ENCODE measurements at places on chromosomes 6 and 20.

DNA sequence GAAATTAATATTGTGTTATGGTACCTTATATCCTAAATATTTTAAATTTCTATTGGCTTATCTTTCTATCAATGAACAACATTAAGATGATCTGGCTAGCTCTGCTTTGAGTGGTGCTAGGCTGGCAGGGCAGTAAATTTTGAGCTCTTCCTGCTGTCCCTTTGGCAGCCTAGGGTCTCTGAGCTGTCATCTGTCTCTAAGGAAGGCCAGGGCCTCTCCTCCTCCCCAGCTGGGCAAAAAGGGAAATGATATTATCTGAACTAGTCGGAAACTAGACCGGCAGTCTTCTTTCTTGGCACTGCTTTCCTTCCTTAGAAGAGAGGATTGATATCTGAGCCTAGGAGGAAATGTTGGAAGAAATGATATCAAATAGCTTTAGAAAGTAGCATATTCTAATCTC, 176.7 kb upstream of the BTBD3 start:
- DNase-seq, result no peak

- DNase-seq, result no peak
These were observed 36.6 kb upstream of the NFATC2 start for GRCh38 chr20:51579137-51579536.

DNA sequence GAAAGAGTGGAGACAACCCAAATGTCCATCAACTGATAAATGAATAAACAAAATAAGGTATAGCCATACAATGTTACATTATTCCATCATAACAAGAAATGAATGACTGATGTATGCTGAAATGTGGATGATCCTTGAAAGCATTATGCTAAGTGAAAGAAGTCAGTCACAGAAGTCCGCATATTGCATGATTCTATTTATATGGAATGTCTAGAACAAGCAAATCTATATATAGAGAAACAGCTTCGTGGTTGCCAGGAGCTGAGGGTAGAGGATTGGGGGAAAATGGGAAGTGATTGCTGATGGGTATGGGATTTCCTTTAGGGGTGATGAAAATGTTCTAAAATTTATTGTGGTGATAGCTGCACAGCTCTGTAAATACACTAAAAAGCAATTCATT, 196.8 kb downstream of the ATXN1 start:
- no peak for DNase-seq

GRCh38 chr6:32839356-32839755, 817 bp upstream of the TAP2 start:
- no peak for DNase-seq

- no peak for DNase-seq
These were observed 72.2 kb upstream of the PTCHD4 start for GRCh38 chr6:48183178-48183577.

GRCh38 chr6:15935661-15936060, 193.2 kb upstream of the MYLIP start:
- no peak for DNase-seq

DNA sequence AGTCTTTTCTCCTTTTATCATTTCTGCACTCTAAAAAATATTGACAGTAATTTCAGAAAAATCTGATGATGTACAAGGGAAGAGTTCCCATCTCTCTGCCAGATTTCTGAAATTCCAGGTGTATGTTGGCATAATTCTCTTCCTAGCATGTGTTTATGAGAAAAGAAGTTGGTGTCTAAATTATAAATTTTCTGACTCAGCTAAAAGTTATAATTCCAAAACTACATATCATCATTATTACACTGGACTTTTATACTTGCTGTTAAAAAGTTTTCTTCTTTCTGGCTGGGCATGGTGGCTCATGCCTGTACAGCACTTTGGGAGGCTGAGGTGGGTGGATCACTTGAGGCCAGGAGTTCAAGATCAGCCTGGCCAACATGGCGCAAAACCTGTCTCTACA, 135.7 kb upstream of the SAMD5 start:
- no peak for DNase-seq

GRCh38 chr6:168242111-168242939, 77.3 kb downstream of the DACT2 start:
- no peak for DNase-seq

DNA sequence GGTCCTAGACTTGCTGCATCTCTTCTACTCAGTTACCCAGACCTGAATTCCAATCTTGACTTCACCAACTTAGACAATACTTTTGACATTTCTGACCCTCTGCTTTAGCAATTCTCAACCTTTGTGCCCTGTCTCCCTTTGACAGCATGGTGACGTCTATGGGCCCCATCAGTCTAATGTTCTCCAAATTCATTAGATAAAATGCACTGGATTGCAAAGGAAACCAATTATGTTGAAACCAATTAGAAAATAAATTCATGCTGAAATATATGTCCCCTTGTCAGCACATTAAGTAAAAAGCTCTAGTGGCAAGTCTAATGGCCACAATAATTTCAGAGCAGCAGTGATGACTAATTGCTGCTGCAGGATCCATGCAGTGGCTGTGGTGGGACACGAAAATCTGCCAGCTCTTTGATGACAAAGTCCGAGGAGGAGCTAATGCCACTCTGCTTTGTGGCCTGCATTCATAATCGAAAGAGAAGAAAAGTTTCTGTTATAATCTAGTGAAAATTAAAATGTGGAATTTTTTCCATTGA, 64.0 kb downstream of the BFSP1 start:
- DNase-seq, result no peak

DNA sequence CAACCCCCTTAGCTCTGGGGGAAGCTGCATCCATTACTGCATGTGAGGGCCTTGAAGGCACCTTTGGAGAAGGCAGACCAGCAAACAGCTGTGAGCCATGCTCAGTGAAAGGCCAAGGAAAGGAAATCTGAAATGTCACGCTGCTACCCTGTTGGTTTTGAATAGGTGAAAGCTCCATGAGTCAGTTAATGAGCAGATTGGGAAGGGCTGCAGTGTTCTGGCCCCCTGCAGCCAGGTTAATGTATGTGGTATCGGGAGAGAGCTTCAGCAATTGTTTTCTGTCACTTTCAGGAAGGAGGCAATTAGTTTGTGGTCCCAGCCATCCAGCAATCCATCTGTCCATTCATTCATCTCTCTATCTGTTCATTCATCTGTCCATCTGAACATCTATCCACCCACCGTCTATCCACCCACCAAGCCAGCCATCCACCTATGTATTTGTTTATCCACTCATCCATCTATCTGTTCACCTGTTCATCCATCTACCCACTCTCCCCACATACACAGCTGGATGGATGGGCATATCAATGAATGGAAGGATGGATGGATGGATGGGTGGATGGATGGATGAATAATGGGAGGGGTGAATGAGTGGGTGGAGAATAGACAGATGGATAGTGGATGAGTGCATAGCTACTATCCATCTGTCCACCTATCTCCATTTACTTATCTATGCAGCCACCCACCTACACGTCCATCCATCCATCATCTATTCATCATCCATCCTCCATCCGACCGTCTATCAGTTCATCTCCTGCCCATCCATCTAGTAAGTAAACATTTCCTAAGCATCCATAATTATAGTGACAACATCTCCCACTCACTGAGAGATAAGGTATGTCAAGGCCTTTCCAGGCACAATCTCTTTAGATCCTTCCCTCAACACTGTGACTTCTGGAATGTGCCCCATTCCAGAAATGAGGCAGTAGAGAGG, 16.0 kb downstream of the PCK1 start:
- DNase-seq, result no peak

GRCh38 chr6:125245523-125246264, 56.1 kb downstream of the HDDC2 start:
- no peak for DNase-seq

DNA sequence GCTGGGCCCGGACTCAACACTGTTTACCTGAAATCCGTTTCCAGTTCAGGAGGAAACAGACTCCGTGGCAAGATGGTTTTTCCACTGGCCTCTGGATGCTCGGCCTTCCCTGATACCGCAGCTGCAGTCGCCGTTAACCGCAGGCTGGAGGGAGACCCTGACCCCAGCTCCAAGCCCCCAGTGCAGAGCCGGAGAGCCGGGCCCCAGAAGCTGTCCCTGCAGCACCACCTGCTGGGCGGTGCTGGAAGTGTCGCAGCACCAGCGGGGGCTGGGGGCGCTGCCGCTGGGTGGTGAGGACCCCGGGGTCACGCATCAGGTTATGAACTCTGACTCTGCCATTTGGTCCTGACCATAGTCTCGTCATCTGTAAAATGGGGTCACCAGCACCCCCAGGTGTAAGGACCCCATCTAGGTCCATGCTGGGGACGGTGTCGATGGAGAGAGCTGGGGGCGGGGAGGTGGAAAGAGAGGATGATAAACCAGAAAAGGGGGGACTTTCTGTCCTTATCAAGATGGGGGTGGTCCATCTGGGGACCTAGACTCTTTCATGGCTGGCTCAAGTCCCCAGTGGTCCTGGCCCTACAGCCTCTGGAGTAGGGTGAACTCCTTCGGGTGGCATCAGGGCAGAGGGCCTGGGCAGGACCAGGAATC, 20.8 kb upstream of the CHRNA4 start:
- DNase-seq, result peak; percentile 50

DNA sequence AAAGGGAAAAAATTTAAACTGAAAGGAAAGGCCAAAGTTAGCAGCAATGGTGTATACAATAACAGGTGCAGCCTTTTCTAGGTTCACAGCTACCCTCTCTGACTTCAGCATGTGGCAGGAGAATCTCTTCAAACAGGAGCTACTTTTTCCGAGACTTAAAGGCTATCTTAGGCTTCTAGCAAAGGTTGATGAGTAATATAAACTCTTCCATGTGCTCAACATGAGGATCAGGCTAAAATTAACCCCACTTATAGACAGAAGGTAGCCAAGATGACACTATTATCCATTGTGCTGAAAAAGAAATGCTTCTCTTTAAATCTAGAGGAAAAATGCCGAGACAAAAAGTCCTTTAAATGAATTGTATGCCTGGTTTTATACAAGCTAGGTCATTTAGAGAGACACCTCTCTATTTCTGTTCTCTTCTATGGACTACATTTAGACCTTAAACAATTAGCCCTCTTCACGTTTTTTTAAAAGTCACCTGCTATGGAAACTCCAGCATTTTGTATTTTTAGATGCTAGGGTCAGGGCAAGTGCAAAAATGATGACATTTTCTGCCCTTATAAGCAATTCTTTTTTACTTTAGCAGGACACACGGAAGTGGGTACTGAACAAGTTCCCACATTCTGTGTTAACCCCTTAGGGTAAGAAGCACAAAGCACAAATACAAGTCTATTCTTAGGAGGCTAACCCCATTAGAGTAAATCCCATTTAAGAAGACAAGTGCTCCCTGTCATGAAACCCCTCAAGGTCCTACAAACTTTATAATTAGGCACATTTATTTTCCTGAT, 216.8 kb upstream of the CITED2 start:
- DNase-seq, result no peak

- DNase-seq, result no peak
These were observed 135.6 kb upstream of the RUNX2 start for GRCh38 chr6:45192556-45192955.

- DNase-seq, result no peak
These were observed 62.2 kb downstream of the TCP11 start for GRCh38 chr6:35078896-35079295.

DNA sequence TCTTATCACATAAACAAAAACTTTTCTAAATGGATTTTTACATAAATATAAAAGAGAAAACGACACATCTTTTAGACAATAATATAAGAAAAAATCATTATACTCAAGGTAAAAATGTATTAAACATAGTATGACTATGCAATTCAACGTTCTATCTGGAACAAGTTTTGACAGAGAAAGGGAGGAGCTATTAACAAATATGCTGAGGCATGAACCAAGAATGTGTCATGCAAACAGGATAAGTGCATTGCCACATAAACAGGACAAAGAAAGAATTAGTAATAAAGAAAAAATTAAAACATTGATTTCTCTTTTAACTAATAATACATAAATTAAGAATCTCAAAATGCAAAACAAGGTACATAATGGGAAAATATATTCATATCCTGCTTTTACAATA, 1353.4 kb upstream of the GJE1 start:
- DNase-seq, result no peak

- DNase-seq, result no peak
These were observed 262.1 kb upstream of the ADGRB3 start for GRCh38 chr6:68372991-68373390.

DNA sequence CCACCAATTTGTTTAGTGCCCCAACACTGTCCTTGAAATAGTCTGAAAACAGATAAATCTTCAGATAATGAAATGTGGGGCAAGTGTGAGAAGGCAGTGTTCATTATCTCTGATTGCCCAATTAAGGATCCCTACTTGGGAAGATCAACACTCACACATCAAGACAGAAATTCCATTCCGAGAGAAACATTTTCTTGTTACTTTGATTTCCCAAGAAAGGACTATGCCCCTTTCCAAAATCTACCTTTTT, 16.2 kb downstream of the HMGN4 start:
- DNase-seq, result no peak

DNA sequence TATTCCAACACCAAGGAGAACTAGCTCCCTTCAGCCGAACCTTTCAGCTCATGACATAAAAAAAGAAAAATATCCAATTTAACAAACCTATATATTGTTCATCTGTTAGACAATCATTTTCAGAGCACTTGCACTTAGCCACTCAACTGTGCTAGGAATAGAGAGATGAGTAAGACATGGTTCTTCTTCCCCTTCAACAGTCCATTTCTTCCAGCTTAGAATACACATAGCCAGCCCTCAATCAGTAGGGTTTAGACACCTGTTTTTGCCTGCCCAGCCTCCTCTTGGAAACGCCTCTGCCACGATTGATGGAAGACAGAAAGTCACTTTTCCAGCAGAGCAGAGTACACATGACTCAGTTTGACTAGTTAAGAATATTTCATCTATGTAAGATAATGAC, 21.8 kb downstream of the ADNP start:
- DNase-seq, result no peak

GRCh38 chr6:52053038-52053695, 34.2 kb downstream of the PKHD1 start:
- no peak for DNase-seq

- peak; percentile 12 for DNase-seq
These were observed 313.6 kb downstream of the CDC5L start for GRCh38 chr6:44701038-44701636.

GRCh38 chr20:2761885-2762284, 38.5 kb downstream of the CPXM1 start:
- DNase-seq, result no peak

DNA sequence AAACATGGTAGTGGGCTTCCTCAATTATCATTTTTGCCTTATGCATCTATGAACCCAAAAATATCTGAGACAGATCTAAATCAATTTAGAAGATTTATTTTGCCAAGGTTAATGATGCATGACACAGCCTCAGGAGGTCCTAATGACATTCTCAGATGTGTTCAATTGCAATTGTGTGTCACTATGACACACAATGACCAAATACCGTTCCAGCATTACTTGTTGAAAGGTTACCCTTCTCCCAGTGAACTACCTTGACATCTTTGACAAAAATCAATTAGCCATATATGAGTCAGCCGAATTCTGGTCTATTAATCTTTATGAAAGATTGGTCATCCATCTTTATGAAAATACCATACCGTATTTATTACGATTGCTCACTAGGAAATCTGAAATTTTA, 592.5 kb upstream of the GJE1 start:
- DNase-seq, result no peak

- no peak for DNase-seq
These were observed 54.7 kb downstream of the GFOD1 start for GRCh38 chr6:13432526-13433184.

All from DND-41 (cell line).